Stimulated activated CD8-positive, alpha-beta memory T cell treated with anti-CD3 and anti-CD28 coated beads, Interleukin-2, amount 100 ng/mL, for 48 hours (primary cell): ENCODE measurements at places on chromosomes 7 and 10.

- no peak for DNase-seq
These were observed 194.4 kb downstream of the NSUN6 start for GRCh38 chr10:18456984-18457383.

DNA sequence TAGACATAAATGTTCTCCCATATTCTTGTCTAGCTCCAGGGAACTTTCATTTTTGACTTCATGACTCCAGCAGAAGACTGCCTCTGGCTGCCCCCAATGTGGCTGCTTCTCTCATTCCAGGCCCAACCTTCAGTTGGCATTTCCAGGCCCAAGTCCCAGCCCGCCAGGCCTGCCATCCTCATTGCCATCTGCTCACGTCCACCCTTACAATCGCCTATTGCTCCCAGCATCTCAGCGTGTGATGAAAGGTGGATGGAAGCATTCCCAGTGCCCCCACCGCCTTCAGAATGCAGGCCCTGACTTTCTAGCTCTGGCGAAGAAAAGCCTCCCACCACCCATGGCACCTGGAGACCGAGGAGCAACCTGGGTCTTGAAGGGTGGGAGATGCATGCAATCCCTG is 132.1 kb upstream of the LANCL2 start:
- DNase-seq = no peak

DNA sequence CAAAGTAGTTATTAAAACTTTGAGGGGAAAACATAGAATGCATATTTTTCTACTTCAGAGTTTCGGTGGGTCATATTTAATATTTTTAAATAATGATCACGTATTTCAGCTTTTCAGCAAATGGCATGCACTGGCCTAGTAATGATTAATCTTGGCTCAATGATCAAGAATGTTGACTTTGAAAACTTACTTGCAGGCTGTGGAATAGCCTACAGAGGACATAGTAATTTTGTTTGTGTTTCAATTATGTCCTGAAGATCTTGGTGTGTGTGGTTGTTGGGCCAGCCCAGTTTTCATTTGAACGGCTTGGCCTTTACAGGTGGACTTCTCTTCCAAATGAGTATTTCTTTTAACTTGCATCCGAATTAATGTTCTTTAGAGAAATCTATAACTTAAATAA is 35.1 kb downstream of the ADD3 start:
- no peak for DNase-seq

DNA sequence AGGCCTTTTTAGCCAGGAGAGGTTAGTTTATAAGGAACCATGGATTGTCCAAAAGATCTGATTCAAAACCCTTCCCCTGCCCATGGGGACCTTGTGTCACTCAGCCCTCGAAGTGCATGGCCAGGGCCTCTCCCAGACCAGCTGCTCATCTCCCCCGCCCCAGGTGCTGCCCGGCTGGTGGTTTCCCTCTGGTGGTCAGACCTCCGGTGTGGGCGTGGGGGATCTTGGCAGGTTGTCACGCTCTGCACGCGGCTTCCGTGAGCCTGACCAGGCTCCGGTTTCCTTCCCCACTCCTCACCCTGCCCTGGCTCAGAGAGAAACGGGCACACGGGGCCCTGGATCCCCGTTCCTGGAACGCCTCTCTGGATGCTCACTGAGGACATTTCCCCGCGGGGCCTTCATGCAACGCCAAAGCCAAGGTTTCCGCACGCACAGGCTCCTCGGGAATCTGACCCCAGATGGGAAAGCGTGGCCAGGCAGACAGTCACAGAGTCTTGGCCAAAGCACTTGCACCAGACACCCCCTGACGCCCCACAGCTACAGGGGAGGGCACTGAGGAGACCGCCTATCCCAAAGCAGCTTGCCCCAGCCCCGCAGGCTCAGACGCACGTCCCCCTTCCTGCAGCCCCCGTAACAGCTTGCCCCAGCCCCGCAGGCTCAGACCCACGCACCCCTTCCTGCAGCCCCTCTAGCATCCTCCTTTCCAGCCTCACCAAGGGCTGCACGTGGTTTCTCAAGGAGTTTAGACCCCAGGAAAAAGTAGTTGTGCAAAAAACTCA is 7.8 kb upstream of the DIP2C start:
- DNase-seq = no peak

GRCh38 chr10:44981172-44982113 is 2.8 kb upstream of the DEPP1 start:
- no peak for DNase-seq

DNA sequence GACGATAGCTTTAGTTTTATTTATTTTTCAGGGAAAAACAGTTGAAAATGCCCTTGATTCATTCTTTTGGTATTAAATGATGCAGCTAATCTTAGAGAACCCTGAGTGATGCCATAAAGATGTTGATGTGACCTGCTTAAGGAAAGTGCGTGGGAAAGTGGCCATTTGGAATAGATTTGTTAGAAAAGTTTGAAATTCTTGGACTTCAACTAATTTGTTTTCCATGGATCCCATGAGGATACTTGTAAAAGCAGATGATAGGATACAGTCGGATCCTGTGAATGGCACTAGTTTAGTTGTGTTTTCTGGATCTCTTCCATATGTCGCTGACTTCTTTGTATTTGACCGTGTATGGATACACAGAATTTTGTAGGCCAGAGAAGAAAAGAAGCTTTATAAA is 69.0 kb downstream of the SEPTIN7 start:
- DNase-seq = no peak

DNA sequence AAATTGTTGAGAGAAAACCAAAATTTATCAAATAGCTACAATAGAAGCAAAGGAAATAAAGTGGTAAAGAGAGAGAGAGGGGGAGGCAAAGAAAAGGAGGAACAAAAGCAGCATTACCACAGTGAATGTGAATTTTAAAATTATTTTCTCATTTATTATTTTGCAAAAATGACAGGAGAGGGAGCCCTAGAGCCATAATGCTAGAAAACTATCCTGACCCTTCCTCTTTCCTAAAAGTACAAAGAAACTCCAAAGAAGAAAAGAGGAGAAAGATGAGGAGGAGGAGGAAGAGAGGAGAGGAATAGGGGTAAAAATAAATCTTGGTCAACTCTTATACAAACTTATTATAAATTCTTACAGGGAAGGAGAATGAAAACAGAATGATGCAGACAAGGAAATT is 921.5 kb downstream of the NRG3 start:
- no peak for DNase-seq

DNA sequence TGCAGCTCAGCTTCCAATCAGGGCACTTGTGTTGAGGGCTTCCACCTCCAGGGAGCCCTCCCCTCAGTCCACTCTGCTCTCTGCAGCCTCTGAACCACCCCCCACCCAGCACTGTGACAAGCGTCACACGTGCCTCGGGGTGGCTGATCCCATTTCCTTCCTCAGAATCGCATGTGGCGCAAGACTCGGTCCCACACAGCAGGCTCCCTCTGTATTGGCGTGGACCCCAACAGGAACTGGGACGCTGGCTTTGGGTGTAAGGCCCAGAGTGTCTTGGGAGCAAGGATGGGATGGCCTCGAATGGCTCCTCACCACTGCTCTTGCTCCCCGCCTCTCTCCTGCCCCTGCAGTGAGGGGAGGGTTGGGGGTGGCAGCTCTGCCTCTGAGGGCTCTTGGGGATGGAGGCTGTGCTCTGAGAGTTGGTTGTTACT is 4.1 kb downstream of the CPA1 start:
- DNase-seq = no peak

- no peak for DNase-seq
These were observed 25.8 kb downstream of the SFTPD start for GRCh38 chr10:79923145-79923544.
